MCF 10A (cell line): ENCODE measurements at places on chromosomes 6 and 20.

DNA sequence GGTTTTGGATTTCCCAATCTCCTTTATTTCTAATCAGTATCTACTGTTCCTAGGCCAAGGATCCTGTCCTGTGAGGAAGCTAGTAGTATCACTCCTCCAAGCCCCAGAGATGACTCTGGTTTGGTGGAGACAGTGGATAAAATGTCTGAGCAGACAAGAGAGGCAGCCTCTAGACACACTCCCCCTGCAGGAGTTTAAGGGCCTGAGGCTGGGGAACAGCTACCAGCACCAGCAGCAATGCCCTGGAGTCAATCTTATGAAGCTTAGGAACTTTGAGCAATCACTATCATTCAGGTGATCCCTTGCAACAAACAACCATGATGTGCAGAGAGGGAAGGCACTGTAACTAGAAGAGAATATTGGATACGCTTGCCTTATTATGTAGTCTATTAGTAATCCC lies 384.7 kb upstream of the ID4 start:
- DNase-seq = no peak

GRCh38 chr6:17334265-17334664 lies 53.1 kb downstream of the RBM24 start:
- DNase-seq = peak; percentile 33

GRCh38 chr6:145384503-145384902 lies 350.8 kb downstream of the EPM2A start:
- no peak for DNase-seq

DNA sequence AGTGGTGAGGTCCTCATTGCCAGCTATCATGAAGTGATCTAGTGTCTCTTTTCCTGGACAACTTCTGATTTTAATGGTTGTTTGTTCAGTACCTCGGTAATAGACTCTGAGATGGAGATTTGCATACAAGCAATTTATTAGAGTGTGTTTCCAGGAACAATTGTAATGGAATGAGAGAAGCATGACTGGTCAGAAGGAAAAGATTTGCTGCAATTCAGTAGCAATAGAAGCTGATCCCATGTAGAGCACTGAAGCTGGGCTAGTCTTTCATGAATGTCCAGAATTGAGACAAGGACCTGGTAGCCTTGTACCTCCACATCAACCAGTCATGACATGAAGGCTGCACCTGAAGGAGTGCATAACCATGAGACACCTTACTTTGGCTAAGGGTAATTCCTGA lies 526.5 kb downstream of the NKAIN2 start:
- no peak for DNase-seq

DNA sequence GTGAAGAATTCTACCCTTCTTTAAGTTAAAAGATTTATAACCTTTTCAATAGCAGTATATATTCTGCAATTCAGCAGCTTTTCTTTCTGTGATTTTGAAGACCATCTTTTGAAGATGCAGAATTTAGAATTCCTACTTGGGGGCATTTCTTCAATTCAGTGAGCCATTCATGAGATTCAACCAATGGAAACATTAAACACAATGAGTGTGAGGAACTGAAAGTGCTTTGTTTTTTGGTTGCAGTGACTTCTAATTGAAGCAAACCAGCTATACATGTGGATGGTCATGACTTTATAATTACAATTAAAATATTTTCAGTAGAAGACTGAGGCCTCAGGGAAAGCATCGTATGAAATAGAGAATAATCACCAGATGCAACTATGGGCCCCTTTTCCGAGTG lies 108.3 kb downstream of the CARMIL1 start:
- no peak for DNase-seq
